DMS153 (cell line): ENCODE measurements at places on chromosomes 2 and 18.

DNA sequence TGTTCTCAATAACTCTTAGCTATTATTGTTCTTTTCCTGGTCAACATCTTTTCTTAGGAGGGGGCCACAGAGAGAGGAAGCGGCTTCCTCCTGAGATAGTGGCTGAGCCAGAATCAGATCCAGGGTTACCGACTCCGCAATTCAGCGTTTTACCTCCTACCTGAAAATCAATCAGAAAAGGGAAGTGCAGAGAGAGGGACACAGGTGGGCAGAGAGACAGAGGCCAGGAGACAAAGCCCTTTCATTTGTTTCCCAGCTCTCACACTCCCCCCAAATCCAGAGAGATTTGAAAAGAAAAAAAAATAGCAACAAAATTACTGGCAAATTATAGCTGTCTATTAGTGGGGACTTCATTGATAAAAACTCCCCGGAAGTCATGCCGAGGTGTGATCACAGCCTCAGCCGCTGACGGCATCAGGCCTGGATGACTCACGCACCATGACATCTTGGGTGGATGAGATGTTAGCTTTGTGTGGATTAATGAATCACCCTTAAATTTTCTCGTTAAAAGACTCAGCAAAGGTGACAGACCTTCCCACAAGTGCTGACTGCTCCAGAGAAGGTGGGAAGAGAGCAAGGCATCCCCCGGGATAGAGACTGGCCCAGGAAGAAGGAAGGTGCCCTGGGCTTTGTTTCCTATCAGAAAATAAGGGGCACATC is 120.7 kb downstream of the LOXHD1 start:
- DNase-seq = no peak

DNA sequence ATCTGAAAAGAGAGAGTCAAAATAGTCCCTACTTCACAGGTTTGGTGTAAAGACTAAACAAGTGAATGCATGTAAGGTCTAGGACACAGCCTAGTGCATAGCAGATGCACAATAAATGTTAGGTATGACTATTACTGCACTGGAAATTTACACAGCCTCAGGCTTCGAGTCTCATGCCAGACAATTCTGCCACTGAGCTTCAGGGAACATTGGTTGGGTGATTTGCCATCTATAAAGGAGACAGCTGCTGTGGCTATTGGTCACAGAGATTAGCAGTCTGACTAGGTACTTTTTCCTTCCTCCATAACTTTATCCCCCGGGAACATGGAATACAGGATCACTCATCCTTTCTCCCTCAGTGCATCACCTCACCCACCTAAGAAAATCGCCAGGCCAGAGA is 89.2 kb downstream of the FAM124B start:
- DNase-seq = no peak

- no peak for DNase-seq
These were observed 14.8 kb upstream of the SLC40A1 start for GRCh38 chr2:189595417-189595816.

DNA sequence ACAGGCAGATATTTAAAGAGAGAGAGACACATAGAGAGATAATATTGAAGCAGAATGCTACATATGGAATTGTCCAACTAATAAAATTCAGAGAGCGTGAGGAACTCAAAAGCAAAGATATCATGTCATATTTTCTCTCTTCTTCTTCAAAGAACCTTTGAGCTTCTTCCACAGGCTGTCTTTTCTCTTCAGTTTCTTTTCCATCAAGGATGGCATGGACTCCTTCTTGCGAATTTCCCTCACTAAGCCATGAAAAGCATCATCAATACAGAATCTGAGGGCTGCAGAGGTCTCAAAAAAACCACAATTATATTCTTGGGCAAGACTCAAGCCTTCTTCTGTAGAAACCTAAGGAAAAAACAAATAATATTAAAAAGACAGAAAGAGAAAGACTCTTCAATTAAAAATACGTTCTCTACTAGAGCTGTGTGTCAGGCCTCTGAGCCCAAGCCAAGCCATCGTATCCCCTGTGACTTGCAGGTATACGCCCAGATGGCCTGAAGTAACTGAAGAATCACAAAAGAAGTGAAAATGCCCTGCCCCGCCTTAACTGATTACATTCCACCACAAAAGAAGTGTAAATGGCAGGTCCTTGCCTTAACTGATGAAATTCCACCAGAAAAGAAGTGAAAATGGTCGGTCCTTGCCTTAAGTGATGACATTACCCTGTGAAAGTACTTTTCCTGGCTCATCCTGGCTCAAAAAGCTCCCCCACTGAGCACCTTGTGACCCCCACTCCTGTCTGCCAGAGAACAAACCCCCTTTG is 371.9 kb downstream of the RIT2 start:
- no peak for DNase-seq

DNA sequence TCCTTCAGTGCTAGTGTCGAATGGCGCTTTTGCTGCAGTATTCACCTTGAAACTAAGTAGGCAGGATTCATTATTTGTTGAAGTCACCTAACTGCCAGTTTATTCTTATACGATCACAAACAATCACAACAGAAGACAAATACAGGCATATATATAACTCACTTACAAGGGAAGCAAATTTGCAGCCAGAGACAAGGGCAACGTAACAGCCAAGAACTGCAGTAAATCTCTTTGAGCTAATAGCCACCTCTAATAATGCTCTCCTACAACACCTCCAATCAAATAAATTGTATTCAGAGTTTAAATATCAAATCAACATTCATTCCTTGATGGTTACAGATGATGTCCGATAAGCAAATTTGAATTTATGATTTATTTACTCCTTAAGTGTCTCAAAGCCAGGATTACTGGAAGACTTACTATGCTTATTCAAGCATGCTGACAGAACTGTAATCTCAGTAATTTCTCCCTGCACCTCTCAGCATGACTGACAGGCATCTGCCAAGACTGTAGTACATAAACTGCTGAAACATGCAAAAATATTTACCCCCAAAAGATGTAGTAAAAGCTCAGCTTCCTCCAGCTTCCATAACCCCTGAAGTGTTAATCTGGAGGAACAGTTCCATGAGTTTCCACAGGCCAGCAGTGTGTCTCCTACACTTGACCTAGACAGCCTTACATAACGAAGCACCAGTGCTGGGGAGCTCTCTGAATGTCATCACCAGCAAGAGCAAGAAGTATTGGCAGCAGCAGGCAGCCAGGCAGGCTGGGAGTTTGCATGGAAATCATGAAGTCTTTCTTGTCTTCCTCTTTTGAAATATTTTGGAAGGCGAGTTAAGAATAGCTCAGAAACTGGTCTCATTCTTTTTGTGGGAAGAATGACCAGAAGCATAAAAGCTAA is 20.9 kb upstream of the SCN1A start:
- no peak for DNase-seq

DNA sequence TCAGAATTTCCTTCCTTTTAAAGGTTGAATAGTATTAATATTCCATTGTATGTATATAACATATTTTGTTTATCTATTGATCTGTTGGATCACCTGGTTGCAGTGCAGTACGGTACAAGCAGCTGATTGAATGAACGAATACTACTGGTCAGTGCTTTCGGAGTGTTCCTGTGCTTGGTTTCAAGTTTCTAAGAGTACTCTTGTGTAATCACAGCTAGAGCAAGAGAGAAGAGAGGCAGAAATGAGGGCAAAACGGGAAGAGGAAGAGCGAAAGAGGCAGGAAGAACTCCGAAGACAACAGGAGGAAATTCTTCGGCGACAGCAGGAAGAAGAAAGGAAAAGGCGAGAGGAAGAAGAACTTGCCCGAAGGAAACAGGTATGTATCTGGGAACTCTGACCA is 40.3 kb upstream of the KCNJ13 start:
- no peak for DNase-seq

DNA sequence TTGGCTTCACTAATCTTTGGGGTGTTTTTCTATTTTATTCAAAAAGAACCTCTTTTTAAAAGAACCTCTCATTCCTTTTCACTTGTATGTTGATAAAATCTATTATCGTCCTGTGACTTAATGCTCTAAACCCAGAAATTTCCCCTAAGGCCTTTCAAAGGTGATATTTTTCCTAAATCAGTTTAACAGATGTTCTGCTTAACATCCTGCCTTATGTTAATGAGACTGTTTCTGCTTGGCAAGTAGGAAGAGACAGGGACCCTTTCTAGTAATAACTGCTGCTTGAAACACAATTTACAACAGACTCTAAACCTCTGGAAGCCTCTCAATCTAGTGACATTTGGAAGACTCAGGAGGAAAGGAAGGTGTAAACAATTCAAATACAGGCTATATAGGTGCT is 128.8 kb downstream of the KCNJ3 start:
- DNase-seq = no peak

DNA sequence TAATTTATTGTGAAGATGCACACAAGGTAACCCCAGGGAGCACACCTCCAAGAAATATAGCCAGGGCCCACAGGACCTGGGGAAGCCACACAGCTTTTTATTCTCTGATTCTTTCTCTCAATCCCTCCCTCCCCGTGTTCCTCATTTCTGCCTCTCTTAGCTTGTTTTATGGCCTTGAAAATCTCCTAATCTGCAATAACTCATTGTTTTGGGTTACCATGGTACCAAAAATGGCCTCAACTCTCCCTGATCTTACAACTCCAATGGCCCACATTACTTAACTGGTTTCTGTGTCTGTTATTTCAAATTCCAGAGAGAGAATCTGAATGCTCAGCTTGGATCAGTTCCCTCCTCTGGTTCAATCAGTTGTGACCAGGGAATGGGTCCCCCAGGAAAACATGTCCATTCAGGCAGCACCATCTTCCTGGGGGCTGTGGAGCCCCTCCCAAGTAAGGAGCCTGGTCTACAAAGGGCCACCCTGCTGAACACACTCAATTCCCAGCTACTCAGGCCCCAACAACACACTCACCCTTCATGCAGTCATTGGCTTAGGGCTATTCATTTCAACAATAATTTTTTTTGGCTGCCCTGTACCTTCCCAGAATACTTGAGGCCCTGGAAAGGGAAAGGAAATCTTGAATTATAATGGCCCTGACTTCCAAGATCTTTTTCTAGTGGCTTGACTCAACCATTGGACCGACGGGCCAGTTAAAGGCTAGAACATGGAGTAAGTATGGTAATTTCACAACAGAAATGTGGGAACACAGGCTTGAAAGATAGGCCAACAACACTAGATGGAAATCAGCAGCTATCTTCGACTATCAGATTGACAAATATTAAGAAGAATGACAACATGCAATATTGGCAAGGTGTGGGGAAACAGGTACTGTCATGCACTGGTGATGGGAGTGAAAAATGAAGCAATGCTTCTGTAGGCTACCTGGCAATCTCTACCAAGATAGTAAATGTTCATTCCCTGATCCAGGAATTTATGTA is 41.6 kb upstream of the ST3GAL5 start:
- DNase-seq = no peak

GRCh38 chr2:37779611-37780386 is 108.4 kb upstream of the CDC42EP3 start:
- DNase-seq = no peak

DNA sequence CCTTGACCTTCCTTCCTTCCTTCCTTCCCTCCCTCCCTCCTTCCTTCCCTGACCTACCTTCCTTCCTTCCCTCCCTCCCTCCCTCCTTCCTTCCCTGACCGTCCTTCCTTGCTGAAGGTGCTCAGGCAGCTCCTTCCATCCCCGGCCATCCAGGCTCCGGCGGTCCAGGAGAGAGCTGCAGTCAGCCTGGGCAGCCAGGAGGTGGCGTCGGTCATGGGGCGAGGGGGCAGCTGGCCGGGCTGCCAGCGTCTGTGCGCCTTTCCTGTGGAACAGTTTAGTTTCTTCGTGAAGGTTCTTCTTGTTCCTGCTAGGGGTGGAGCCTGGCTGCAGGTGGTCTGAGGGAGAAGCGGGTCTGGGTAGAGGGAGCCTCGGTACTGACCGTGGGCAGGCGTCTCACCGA is 15.7 kb downstream of the GPR35 start:
- DNase-seq = no peak

DNA sequence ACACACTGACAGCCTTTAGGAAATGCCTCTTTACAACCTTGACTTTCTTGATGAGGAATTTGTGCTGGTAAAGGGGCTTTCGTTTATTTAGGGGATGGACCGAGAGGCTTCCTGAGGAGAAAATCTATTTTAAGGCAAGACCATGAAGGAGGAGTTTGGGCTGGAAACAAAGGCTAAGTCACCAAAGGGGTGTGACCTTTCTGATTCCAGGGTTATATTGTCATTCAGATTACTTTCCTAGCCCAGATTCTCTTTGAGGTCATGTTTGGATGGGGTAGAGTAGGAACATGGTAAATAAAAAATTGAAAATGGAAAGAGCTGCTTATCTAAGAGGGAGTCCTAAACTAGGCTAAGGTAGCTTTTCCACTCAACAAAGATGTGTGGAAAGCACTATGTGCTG is 77.1 kb upstream of the UGP2 start:
- no peak for DNase-seq

GRCh38 chr2:151919786-151920185 is 91.6 kb upstream of the ARL5A start:
- no peak for DNase-seq

GRCh38 chr2:182541268-182541667 is 114.4 kb upstream of the PDE1A start:
- no peak for DNase-seq

DNA sequence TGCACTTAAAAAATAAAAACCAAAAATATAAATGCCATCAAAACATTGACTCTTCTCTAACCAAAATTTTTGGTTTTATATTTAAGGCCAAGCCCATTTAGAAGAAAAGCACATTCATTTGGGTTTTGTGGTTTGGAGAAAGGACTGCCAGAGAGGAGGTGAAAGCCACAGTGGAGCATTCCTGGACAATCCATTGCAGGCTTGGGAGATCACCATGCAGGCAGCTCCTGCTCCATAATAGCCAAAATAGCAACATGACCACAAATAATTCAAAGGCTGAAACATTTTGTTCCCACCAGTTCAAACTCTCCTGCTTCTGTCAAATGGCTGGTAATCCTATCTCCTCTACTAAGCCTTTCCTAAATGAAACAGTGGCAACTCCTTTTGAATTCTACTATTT is 73.5 kb downstream of the GALNT3 start:
- DNase-seq = no peak

DNA sequence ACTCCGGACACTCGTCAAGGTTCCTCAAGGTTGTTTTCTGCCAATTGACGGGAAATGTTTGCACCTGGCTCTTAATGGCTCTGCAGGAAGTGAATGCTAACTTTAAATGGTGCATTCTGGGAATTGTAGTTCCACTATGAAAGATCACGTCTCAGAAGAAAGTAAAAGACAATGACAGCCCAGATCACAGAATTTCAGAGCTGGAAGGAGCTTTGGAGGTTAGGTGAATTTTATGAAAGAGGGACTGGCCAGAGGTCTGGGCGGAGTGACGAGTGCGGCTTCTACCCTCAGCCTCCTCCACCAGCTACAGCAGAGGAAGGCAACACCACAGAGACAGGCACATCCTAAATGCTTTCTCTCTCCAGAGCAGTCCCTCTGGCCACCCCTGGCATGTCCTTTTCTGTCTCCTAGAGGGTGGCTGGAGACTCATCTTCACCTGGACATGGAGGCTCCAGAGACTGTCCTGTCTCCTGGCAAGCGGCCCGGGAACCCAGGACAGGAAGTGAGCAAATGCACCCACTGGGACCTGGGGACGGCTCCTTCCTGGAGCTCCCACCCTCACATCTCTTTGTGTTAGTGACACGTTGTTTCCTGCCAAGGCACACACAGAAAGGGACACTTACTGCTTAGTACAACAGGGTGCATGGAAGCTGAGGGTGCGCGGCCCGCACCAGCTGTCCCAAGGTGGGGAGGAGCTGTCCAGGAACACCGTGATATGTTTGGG is 19.4 kb downstream of the THAP4 start:
- DNase-seq = peak; percentile 82

- DNase-seq = no peak
These were observed 245.7 kb downstream of the TNS1 start for GRCh38 chr2:217757108-217757463.
